IPS DF 19.7 (cell line): ENCODE measurements at places on chromosomes 5 and 9.
A peak's percentile ranks its signal among the peaks of the same experiment; 100 is the strongest.

GRCh38 chr9:90774071-90774470, 27.5 kb upstream of the SYK start:
- no peak for DNase-seq

DNA sequence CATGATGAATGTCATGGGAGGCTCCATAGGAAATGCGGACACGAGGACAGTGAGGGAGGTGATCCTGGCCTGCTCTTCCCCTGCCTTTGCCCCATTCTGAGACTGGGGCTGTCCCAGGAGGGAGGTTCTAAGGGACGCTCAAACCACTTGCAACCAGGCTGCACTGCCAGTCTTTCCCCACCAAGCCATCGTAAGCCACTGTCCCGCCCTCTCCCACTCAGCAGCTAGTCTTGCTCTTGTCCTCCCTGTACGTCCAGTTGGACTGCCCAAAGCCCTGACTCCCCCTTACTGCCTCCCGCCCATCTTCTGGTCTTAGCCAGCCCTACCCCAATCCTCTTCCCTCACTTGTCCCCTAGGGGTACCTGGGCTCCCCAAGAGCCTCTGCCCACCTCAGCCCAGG, 115.7 kb downstream of the FSTL4 start:
- DNase-seq: no peak

DNA sequence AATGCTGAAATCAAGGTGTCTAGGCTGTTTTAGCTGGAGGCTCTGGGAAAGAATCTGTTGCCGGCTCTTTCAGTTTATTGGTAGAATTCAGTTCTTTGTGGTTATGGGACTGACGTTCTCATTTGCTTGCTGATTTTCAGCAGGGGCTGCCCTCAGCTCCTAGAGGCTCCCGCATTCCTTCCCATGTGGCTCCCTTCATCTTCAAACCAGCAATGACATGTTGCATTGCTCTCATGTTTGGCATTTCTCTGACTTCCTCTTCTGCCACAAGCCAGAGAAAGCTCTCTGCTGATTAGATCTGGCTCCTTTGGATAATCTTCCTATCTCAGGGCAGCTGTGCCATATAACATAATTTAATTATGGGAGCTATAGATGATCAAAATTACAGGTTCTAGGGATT, 360.3 kb downstream of the LRRC70 start:
- peak; percentile 5 for DNase-seq

- no peak for DNase-seq
Observed at GRCh38 chr5:107155707-107156106, 515.0 kb downstream of the EFNA5 start.

DNA sequence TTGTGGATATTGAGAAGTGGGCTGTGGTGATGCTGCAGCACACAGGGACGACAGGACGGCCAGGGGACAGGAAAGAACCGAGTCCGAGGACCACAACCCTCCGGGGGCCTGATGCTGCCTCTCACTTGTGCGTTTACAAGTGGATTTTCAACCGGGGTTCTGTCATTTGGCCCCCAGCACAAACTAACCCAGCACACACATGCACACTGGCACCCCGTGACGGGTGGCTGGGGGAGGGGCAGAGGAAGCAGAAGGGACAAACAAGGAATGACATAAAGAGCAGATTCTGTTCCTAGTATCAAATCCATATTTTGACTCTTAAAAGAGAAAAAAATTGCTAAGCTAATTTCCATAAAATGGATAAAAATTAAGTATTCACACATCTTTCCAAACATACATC, 18.3 kb upstream of the ZFYVE16 start:
- no peak for DNase-seq

DNA sequence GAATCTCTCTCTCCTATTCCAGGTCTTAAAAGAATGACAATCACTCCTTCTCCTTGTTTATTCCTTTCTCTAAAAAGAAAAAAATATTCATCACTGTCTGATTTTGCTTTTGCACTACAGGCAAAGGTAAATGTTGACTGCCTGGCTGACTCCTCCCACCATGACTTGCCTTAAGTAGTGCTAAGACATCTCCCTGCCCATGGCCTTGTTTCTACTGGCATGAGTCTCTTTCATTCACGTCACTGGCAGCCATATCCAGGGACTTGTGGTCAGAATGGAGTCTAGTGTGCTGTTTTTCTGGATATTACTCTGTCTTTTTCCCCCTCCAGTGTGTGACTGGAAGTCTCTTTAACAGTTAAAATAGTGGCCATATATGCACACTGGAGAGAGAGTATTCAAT, 522.9 kb upstream of the DAB2 start:
- no peak for DNase-seq

DNA sequence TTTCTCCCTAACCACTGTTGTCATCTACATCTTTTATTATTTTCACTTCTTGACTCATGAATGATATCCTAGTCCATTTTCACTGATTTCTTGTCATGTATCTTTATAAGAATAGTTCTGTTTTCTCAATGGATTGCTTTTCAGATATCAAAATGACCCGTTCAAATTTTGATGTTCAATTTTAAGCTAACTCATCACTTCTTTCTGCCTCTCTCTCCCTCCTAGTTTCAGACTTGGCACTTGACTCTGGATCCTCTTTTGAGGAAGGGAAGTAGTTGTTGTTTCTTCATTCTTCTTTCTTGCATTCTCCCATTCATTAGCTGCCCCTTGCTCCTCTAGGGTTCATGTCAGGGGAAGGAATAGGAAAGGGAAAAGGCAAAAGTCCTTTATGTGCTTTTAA, 23.7 kb downstream of the CSNK1G3 start:
- no peak for DNase-seq

- DNase-seq: peak; percentile 7
Observed at GRCh38 chr5:127562252-127562651, 44.8 kb downstream of the PRRC1 start.
